Retinal pigment epithelial cell (primary cell): ENCODE measurements at places on chromosomes 16 and 17.

DNA sequence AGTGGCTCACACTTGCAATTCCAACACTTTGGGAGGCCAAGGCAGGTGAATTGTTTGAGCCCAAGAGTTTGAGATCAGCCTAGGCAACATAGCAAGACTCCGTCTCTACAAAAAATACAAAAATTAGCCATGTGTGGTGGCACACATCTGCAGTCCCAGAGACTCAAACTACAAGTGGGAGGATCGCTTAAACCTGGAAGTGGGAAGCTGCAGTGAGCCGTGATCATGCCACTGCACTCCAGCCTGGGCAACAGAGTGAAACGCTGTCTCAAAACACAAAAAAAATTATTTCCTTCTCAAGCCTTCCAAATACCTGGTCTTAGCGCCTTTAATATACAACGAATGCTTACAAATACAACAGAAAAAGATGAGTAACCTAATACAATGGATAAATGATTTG lies 19.7 kb upstream of the CBX2 start:
- DNase-seq: no peak

- DNase-seq: no peak
These were observed 90.9 kb downstream of the GAS7 start for GRCh38 chr17:10107316-10108165.

DNA sequence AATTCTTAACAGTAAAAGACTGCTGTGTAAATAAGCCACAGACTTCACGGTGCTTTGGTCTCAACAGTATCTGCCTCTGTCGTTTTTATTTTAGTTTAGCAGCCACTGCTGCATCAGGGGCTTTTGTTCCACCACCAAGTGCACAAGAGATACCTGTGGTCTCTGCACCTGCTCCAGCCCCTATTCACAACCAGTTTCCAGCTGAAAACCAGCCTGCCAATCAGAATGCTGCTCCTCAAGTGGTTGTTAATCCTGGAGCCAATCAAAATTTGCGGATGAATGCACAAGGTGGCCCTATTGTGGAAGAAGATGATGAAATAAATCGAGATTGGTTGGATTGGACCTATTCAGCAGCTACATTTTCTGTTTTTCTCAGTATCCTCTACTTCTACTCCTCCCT lies 7.9 kb downstream of the HERPUD1 start:
- DNase-seq: no peak

GRCh38 chr17:68584581-68585303 lies 16.4 kb downstream of the FAM20A start:
- DNase-seq: no peak

GRCh38 chr17:44926821-44927525 lies 11.7 kb upstream of the GFAP start:
- no peak for DNase-seq

- no peak for DNase-seq
These were observed 650 bp downstream of the ATP6V0A1 start for GRCh38 chr17:42459256-42459800.

DNA sequence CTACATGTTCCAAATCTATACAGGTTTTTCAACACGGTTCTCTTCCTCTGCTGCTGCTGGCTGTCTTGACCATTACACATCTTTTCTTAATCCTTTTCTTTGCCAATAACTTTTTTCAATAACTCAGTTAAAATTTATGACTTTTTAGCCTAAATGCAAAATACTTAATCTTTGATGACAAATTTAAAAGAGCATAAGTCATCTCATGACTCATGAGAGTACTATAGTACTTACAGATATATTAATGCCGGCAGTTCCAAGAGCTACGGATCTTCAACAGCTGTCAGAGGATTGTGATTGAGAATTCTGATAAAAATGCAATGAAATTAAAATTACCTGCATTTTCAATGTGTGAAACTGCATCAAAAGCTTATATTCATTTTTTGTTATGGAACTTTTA lies 105.5 kb downstream of the KPNA2 start:
- DNase-seq: no peak

DNA sequence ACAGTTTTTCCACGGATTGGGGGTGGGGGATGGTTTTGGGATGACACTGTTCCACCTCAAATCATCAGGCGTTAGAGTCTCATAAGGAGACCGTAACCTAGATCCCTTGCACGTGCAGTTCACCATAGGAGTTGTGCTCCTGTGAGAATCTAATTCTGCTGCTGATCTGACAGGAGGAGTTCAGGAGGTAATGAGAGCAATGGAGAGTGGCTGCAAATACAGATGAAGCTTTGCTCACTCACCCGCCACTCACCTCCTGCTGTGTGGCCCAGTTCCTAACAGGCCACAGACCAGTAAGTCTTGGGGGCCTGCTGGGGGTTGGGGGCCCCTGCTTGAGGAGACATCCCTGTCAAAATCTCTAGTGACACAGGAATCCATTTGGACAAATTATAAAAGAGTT lies 29.8 kb downstream of the SLC39A11 start:
- no peak for DNase-seq

GRCh38 chr17:41549596-41550039 lies 21.5 kb upstream of the KRT19 start:
- no peak for DNase-seq

DNA sequence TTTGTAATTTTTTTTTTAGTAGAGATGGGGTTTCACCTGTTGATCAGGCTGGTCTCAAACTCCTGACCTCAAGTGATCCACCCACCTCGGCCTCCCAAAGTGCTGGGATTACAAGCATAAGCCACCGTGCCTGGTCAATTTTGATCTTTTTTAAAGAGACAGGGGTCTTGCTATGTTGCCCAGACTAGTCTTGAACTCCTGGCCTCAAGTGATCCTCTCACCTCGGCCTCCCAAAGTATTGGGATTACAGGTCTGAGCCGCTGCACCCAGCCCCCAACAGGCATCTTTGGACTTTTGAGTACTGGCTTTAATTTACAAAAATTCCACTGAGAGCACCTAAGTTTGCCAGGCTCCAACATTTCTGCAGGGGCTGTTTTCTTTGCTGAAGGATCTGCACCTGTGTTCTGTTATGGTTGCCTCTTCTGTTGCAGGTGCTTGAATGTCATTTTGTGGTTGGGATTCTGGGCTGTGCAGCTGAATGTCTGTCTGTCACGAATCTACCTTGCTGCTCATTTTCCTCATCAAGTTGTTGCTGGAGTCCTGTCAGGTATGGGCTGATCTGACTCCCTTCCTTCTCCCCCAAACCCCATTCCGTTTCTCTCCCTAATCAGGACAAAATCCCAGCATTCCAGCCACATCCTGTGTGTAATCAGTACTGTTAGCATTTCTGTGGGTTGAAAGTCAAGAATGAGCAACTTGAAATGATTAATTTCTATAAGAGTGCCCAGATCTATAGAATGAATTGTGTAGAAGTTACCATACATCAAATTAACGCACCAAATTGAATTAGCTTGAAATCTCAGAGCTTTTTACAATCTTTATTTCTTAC lies 8.5 kb downstream of the G6PC1 start:
- DNase-seq: no peak

DNA sequence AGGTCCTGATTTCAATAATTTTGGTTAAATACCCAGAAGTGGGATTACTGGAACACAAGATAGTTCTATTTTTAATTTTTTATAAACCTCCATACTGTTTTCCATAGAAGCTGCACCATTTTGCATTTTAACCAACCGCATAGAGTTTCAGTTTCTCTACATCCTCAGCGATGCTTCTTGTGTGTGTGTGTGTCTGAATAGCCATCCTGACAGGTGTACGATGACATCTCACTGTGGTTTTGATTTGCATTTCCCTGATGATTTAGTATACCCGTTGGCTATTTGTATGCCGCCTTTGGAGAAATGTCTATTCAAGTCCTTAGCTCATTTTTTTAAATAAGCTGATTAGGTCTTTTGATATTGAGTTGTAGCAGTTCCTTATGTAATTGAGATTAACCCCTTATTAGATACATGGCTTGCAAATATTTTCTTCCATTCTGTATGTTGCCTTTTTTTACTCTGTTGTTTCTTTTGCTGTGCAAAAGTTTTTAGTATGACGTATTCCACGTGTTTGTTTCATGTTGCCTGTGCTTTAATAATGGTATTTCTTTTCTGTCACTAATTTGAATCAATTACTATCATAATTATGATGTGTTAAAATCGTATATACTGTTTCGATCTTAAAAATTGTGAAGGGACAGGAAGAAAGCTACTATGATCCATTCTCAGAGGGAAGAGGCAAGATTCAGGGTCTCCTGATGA lies 227.2 kb upstream of the MON1B start:
- DNase-seq: no peak

GRCh38 chr16:87255866-87256265 lies 61.3 kb downstream of the C16orf95 start:
- no peak for DNase-seq

DNA sequence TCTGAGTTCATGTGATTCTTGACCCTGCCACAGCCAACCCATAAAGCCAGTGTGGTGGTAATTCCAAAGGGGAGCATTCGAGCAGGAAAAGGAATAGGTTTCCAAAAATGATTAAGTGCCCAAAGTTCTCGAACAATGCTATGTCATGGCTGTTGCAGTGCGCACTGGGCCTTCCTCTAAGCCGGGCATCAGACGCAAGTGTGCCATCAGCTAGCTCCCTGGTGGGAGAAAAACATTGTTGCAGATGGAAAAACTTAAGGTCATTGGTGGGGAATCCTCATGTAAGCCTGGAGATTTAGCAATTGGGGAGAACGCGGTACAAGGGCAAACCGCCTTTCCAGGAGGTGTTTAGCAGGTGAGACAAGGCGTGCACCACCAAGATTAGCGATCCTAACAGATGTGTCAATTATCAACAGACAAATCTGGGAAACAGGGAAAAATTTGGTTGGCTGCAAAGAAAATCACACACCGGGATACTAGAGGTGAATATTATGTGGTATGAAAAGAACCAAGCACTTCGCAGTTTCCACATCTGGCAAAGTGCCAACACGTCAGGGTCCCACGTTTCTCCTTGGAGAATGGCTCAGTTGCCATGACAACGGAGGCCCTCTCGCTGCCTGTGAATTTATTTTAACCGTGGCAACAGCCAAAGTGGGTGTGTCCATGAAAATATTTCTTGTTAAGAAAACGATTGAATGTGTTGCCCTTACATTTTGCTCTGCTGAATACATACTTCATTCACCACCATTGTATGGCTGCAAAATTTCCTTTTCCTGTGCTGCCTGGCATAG lies 118.5 kb upstream of the CACNG5 start:
- DNase-seq: no peak

DNA sequence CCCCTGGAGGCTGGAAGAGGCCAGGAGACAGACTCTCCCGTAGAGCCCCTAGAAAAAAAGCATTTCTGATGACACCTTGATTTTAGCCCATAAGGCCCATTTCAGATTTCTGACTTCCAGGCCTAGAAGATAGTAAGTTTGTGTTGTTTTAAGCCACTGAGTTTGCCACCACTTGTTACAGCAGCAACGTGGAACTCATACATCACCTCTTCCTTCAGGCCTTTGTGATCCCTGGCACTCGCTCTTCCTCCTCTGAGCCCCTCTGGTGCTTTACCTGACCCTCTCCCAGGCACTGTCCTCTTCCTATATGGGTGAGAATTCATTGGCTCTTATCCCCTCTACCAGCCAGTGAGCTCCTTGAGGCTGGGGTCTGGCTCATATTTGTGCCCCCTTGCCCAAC lies 18.7 kb upstream of the KRT19 start:
- DNase-seq: no peak
